T47D (cell line): ENCODE measurements at places on chromosomes 5 and 9.
A peak's percentile ranks its signal among the peaks of the same experiment; 100 is the strongest.

DNA sequence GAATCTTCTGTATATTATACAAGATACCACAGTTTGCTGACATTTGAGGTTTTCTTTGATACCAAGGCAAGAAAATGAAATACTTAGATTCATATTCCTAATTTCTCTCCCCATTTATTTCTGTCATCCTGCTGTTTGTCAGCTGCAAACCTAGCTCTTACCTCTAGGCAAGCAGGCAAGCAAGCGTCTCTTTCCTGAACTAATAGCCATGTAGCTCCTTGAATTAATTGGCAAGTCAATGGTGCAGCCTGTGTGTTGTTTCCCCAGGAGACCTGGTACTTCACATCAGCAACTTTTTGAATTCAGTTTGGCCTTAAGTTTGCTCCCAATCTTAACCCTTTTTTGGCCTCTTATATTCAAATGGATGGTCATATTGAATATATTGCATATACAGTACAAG lies 573.6 kb upstream of the ARRDC3 start:
- DNase-seq: peak; percentile 13

DNA sequence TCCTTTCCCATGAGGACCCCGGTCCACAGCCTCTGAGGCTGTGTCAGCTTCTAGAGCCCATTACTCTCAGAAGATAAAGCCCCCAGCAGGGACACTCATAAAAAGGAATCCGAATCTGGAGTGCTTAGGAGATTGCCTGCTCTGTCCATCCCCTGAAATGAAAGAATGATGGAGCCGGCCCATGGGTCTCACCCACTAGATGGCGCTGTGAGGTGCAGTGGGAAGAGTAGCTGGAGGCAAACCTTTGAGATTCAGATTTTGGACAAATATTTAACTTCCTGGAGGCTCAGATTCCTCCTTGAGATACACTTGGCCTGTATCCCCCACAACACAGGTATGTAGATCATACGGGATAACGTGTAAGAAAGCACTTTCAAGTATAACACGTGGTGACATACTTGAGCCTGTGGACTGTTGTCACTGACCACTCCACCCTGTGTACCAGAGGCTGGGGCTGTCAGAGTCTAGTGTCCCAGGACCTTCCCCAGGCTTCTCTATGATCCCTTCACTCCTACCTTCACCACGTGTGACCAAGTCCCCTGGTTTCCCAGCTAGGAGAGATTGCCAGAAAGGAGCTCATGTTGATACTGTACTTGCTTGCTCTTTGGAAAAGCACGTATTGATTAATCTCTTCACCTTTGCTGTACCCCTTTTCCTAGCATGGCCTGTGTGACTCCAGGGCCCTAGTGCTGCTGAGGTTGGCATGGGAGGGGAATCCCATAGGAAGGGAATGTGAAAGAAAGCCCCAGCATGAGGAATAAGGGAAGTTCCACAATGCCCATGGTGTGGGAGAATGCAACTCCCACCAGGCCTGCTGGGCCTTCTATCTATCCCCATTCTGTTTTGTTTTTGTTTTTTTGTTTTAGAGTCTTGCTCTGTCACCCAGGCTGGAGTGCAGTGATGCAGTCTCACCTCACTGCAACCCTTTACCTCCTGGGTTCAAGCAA lies 32.1 kb downstream of the TRMO start:
- peak; percentile 5 for DNase-seq

DNA sequence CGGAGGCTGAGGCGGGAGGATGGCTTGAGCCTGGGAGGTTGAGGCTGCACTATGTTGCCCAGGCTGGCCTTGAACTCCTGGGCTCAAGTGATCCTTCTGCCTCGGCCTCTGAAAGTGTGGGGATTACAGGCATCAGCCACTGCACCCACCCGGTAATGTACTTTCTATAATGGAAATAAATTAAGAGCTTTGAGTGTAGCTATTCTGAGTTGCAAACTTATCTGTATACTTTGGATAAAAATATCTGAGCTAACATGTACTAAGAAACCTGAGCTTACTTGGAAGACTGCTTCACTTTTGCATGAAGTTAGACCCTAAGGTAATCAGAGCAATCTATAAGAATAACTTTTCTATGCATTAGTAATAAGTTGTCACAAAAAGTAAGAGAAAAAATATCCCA lies 50.0 kb downstream of the UNC13B start:
- no peak for DNase-seq

DNA sequence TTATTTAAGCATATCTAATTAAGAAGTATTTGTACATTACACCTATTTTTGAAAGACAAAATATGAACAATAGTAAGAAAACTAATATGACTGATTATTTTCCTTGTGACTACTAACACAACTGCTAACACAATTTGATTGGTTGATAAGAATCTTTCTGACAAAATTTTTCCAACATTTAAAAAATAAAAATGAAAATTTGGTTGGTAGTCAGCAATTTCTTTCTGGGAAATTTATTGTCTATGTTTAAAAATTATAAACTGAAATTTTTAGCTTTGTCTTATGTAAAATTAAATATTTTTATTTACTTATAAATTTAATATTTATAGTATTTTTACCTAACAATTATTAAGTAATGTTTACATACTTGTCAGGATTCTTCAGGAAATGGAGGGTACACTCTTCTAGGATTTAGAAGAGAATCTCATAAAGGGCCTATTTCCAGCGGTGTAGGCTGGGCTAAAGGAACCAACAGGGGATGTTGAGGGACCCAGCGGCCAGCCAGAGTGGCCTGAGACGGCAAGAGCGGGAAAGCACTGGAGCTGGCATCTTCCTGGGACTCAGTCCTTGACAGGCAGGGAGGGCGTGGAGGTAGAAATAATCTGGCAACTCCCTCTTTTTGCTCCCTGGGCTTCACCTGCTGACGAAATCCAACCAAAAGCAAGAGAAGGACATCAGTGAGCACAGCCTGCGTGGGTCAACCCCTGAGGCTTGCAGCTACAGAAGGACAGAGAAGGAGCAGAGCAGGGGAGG lies 14.7 kb upstream of the FAM120A start:
- no peak for DNase-seq

DNA sequence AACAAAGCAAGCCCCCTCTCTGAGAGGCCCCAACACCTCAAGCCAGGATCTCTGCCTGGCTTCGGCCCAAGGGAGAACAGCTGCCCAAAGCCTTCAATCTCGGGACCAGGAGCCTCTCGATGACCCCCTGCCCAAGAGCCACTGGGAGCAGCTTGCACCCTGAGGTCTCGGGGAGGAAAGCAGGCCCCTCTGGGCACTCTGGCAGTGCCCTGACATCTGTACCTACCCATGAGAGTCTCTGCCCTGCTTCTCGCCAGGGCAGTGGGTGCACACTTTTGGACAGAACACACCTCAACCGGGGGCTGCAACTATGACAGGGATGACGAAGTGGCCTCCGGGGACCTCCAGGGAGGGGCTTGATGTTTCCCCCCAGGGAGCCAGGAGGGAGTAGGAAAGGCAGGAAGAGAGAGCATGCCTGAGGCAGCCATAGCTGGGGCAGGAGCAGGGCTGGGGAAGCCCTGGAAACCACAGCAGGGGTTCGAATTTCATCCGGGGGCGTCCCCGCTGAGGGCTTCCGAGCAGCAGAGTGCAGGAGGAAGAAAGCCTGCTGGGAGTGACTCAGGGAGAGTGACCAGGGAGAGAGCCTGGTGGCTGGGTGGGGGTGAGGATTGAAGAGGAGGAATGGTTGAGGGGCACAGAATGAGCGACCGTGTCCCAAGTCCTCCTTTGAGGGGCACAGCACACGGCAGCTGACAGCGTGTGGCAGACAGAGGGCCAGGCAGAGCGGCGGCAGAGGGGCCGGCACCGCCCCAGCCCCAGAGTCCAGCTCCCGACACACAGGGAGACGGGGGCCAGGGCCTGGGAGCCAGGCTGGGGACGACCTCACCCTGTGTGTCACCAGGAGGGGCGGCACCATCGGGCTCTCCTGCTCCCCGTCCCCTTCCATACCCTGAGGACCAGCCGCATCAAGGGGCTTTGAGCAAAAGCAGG lies 1.8 kb downstream of the LPCAT1 start:
- DNase-seq: no peak

- no peak for DNase-seq
These were observed 887.1 kb downstream of the MAT2B start for GRCh38 chr5:164392531-164392930.

DNA sequence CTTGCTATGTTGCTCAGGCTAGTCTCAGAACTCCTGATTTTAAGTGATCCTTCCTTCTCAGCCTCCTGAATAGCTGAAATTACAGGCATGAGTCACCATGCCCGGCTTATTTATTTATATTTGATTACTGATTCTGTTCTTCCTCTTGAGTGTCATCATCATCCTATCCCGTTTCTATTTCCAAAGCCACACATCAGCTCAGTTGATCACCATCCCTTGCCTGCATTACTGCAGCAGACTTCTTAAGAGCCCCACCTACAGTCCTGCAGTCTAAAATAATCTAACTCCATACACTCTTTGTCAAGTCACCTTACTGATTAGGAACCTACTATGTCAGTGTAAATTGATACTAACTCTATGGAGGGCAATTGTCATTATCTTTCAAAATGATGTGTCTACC lies 138.9 kb upstream of the RAI14 start:
- DNase-seq: no peak

- DNase-seq: no peak
These were observed 13.3 kb downstream of the CDC26 start for GRCh38 chr9:113261917-113262671.

GRCh38 chr5:86442036-86442745 lies 175.6 kb upstream of the COX7C start:
- no peak for DNase-seq

DNA sequence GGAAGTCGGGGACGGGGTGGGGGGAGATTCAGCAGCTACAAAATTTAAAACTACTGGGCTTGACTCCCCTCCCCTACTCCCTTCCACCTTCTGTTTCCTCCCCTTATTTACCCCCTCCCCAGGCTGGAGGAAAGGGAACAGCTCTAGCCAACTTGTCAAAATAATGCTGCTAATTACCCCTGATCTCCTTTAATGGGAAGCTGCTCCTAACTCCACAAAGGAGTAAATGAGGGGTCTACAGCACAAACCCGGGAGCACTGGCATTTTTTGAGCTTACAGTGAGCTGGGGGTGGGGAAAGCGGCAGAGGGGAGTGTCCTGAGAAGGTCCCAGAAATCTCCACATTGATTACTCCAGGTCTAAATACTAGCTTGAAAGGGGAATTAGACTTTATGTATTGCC lies 3.1 kb downstream of the PTCH1 start:
- no peak for DNase-seq

GRCh38 chr9:114296338-114296737 lies 26.6 kb upstream of the ORM1 start:
- DNase-seq: no peak

DNA sequence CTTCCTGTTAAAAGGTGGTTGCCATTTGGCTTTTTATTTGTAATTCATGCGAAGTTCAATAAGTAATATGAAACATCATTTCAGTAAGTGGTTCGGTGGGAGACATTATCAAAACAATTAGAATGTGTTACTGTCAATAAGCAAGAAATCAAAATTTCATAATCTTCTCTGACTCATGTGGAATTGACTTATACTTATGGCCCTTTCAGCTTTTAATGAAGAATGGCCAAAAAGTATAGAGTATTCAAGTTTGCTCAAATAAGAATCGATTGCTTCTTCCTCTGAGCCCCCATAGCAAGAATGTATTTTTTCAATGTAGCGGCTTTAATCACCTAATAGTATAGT lies 174.5 kb downstream of the AOPEP start:
- DNase-seq: no peak

GRCh38 chr5:33688066-33688465 lies 203.7 kb downstream of the ADAMTS12 start:
- DNase-seq: no peak

DNA sequence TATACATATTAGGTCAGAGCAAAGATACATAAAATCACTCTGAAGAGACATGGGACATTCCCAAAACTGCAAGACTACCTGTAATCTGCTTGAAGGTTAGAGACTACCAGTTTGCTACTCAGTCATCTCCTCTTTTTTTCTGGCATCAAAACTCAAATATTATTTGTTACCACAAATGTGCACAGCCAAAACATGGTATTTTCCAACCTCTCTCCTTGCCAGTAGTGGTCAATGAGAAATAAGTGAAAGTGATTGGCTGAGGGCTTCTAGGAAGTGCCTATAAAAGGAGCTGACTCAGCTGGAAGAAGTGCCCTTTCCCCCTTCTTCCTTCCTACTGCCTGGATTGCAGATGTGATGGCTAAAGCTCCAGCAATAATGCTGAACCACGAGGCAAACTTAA lies 13.8 kb downstream of the GZMK start:
- DNase-seq: no peak

GRCh38 chr5:151181818-151182523 lies 24.4 kb upstream of the ANXA6 start:
- DNase-seq: peak; percentile 46

DNA sequence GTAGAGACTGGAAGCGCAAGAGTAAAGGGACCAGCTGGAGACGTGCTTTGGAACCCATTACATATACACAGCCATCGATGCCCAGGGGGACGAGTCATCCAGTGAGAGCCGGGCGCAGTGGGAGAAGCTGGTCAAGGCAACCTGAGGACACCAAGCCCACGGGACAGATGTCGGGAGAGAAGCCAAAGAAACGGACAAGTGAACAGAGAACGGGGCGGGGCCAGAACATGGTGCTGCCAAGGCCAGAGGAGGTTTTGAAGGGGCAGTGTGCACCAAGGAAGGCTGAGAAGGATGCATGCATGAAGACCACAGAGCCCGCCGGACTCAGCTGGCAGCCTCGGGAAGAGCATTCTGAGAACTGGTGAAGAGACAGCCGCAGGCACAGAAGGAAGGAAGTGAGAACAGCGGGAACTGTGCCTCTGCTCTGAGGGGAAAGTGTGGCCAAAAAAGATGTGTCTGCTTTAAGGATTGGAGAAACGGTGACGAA lies 20.3 kb downstream of the CAMSAP1 start:
- no peak for DNase-seq

DNA sequence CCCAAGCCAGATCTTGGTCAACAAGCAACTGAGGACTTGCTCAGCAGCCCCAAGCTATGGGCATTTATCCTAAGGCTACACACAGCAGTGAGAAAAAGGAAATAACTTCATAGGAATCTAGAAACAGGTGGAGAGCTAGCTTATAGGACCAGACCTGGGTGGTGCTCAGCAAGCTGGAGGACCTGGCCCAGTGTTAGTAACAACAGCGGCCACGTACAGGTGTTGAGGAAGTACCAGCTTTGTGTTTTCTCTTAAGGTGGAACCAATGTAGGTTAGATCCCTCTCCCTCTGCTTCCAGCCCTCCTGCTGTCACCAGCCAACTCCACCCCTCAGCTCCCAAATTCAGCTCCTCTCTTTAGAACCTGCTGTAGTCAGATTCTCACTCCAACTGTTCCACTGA lies 43.4 kb downstream of the IRF1 start:
- DNase-seq: no peak

DNA sequence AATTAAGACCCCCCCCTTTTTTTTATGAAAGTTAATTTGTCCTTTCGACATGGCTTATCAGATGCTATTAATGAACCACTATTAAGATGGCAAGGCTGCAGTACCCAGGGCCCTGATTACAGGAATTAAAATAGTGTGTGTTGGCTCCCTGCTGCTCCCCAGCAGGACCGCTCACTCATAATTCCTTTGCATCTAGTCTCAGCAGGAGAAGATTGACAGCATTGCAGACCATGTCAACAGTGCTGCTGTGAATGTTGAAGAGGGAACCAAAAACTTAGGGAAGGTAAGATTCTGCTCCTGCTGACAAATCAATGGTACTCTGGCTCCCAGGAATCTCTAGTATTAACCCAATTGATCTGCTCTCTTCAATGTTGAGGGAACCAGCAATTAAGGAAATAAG lies 61.0 kb downstream of the STX17 start:
- DNase-seq: no peak

- no peak for DNase-seq
These were observed 104.3 kb downstream of the TRPM6 start for GRCh38 chr9:74783408-74783807.

GRCh38 chr5:14687023-14687665 lies 22.6 kb downstream of the OTULIN start:
- no peak for DNase-seq
